ENCODE measurements at places on chromosomes 4 and X. TPM values are rescaled to one million over a fixed set of nuclear protein-coding genes. Genes with fewer than 3 reads are reported as not detected.

The TRIM60 gene
- total RNA-seq = not detected

The SERPINA7 gene
- total RNA-seq = not detected

The NLGN3 gene
- 3.5 TPM for total RNA-seq

The TMPRSS11A gene
- 1.8 TPM for total RNA-seq

The PNMA6A gene
- total RNA-seq = 5.2 TPM

The INTU gene
- 25.0 TPM for total RNA-seq

The GLRA3 gene
- total RNA-seq = 0.02 TPM

The TMEM144 gene
- total RNA-seq = 6.3 TPM
